Forelimb muscle (tissue), 1 donor: ENCODE measurements at places on chromosomes 3 and 15. TPM values are rescaled to one million over a fixed set of nuclear protein-coding genes. Genes with fewer than 3 reads are reported as not detected.

DNA sequence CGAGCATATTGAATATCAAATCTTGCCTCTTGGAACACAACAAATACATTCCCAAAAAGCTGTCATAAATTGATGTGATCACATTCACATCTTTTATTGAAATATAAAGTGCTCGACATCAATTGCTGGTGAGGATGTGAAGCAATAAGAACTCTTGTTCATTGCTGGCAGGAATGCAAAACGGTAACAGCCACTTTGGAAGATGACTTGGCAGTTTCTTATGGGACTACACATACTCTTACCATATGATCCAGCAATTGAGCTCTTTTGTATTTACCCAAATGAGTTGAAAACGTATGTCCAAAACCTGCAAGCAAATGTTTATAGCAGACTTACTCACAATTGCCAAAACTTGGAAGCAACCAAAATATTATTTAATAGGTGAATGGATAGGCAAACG is 234.9 kb downstream of the CACNA2D3 start:
- no peak for DNase-seq

- DNase-seq: no peak
Observed at GRCh38 chr3:131349454-131349853, 32.1 kb upstream of the NUDT16 start.

DNA sequence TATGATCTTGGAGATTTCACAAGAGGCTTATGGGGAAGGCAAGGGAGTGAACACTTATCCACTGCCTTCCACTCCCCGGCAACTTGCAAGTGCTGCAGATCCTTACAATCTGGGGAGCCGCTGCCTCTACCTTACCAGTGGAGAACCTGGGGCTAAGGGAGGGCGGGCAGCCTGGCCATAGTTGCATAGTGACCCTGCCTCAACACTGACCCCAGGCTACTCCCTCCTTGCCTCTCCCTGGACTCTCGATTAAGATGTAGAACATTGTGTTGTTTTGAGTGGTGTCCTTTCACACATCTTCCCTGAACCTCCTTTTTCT is 30.6 kb downstream of the SLC6A11 start:
- peak; percentile 1 for DNase-seq

- DNase-seq: no peak
Observed at GRCh38 chr3:85176799-85177198, 218.0 kb downstream of the CADM2 start.

- no peak for DNase-seq
Observed at GRCh38 chr3:59237121-59237520, 187.3 kb upstream of the CFAP20DC start.

GRCh38 chr3:113696658-113697499 is 437 bp upstream of the USF3 start:
- DNase-seq: peak; percentile 96

DNA sequence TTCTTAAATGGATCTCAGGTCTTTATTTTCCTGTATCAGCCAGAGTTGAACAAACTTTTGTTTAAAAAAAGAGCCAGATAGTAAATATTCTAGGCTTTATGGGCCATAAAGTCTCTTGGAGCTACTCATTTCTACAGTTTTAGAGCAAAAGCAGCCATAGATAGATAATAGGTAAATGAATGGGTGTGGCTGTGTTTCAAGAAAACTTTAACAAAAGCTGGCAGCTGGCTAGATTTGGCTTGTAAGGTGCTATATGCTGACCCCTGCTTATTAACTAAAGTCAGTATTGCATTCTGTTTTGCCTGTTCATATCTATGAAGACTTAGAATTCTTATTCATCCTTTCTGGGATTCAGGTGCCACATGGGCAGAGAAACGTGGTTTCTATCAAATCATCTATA is 29.0 kb downstream of the MFN1 start:
- no peak for DNase-seq

GRCh38 chr3:148319161-148319915 is 378.4 kb upstream of the AGTR1 start:
- no peak for DNase-seq

- no peak for DNase-seq
Observed at GRCh38 chr15:25741256-25741580, 121.9 kb downstream of the ATP10A start.

DNA sequence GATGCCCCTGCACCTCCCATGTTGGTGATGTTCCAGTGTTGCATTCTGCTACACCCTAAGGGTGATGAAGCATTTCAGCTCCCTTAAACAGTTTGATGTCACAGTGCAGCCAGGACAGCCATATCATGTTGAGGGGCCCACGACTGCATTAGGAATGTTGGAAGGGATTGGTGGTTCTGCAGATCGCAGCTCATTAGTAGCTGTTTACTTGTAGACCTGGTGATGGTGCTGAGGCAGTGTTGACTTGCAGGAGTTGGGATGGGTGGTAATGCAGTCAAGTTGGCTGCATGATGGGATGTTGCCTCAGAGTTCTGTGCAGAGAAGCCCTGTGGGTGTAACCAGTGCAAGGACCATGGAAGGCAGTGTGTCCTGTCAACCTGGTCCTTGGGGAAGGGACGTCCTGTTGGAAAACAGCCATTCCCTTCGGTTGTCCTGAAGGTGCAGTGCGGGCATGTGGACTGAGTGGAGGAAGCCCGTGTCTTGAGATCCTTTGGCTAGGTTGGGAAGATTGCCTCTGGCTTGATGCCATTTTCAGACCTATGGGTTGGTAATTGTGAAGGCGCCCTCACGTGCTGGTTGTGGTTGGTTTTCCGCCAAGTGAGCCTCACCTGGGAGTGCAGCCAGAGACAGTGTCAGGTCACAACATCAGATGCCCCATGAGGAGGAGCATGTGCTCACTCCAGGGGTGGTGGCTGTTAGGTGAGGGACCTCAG is 100.7 kb downstream of the SNRPN start:
- no peak for DNase-seq

DNA sequence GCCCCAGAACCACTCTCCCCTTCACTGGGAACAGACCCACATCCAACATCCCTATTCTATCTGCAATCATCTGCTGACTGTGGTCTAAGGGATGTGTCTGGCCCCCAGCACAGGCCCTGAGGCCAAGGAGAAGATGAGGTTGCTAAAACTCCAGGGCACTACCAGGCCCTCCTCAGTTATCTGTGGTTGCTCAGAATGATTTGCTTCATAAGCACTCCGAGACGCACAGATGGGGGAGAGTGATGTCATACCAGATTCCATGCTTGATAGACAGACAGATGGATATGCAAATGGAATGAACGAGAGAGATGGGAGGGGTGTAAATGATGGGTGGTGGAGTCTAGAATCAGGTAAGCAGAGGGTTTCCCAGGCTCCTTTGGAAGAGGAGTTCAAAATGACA is 57.8 kb downstream of the CEMIP start:
- no peak for DNase-seq

DNA sequence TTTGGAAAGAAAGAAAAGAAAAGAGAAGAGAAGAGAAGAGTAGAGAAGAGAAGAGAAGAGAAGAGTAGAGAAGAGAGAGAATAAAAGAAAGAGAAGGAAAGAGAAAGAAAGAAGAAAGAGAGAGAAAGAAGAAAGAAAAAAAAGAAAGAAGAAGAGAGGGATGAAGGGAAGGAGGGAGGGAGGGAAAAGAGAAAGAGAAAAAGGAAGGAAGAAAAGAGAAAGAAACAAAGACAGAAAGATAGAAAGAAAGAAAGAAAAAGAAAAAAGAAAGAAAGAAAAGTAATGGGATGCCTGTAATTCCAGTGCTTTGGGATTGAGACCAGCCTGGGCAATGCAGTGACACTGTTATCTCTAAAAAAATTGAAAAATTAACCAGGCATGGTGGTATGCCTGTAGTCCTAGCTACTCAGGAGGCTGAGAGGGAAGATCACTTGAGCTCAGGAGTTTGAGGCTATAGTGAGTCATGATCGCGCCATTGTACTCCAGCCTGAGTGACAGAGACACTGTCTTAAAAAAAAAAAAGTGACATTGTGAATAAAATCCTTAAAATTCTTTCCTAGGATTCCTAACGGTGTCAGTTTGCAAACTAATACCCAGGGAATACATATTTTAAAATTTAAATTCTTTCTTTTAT is 1.7 kb downstream of the RASL12 start:
- no peak for DNase-seq

DNA sequence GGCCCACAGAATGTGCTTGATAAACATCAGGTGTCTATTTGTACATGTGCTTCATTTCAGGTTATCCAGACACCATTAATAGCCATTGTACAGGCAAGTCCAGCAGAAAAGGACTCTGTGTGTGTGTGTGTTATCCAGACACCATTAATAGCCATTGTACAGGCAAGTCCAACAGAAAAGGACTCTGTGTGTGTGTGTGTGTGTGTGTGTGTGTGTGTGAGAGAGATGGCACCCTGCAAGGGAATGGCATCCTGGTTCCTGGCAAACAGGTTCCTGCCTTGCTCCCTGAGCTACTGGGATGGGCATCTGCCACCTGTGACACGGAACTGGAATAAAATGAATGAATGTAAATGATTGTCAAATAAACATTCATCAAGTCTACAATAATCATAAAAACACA is 11.7 kb downstream of the SUCLG2 start:
- DNase-seq: no peak

The GATM gene
- polyA plus RNA-seq: 505 TPM

The LRRC31 gene
- not detected for polyA plus RNA-seq

The UCN2 gene
- polyA plus RNA-seq: 0.19 TPM

The OSTN gene
- polyA plus RNA-seq: 4.7 TPM

The TNIK gene
- polyA plus RNA-seq: 40.3 TPM

The ACOX2 gene
- 22.2 TPM for polyA plus RNA-seq

The KBTBD13 gene
- polyA plus RNA-seq: 2.0 TPM

The AGBL1 gene
- 25.5 TPM for polyA plus RNA-seq

The SCAMP5 gene
- 4.8 TPM for polyA plus RNA-seq

The SLC25A36 gene
- 66.3 TPM for polyA plus RNA-seq
